ENCODE measurements at places on chromosomes 3 and 15. TPM values are rescaled to one million over a fixed set of nuclear protein-coding genes. Genes with fewer than 3 reads are reported as not detected.

POC1A gene
- polyA plus RNA-seq = 8.2 TPM

PCYT1A gene
- 37.3 TPM for polyA plus RNA-seq

DNA sequence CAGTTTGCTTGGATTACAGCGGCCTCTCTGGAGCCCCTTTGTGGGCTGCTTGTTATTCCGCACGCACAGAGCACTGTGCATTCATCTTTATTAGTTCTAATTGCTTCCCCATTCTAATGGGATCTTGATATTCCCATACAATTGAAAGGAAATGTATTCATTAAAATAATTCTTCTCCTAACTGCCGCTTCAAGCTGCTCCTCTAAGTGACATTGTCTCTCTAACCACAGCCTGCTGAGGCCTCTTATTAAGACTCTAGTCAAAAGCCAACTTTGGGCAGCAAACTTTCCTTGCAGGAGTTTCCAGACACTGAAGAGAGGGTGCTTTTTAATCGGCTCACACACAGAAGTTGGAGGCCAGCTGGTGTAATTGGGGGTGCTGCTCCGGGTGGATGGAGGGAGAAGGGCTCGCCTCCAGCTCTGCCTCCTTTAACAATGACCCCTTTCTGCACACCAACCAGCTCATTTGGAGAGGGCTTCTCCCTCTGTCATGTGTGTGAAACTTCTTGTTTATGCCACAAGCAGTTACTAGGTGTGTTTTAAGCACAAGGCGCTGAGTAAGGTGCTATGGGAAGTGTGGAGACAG is 5.6 kb upstream of the MAGEF1 start:
- peak; percentile 24 for DNase-seq

DNA sequence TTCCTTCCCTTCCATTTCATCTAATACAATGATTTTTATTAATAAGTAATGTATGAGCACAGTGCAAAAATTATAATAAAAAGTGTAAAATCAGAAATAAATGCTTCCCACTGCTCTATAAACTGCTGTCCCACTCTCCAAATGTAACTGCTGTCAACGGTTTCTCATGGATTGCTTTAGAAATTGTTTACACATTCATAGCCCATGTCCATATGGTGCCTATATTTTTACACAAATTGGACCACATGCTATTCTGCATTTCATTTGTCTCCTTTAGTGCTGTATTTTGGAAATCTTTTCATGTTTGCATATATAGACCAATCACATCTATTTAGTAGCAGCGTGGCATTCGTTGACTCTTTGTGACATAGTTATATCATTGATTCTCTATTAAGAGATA is 164.7 kb upstream of the SLCO3A1 start:
- no peak for DNase-seq
